CD8-positive, alpha-beta memory T cell (primary cell): ENCODE measurements at places on chromosomes 4 and X.

GRCh38 chr4:84477738-84478137, 21.4 kb downstream of the NKX6-1 start:
- no peak for DNase-seq

GRCh38 chrX:150771116-150771515, 77.9 kb downstream of the MTMR1 start:
- no peak for DNase-seq

GRCh38 chr4:147054228-147054872, 108.7 kb upstream of the TTC29 start:
- DNase-seq: no peak

DNA sequence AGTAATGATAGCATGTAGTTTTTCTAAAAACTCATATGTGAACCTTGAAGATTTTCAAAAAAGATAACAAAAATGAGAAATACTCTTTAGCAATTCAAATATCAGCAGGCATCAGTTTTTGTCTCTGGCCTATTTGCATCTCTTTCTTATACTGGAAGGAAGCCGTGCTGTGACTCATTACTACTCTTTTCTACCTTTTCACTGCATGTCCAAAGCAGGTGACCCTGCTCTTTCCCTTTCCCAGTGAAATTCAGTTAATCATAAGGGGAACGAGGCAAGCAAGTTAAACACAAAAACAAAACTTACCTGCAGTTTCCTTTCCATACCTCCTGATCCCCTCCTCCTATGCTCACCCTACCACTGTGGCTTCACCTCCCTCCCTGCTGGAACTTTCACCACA, 9.3 kb downstream of the SPATA4 start:
- no peak for DNase-seq

- DNase-seq: no peak
Observed at GRCh38 chrX:46953597-46953996, 41.4 kb downstream of the JADE3 start.

DNA sequence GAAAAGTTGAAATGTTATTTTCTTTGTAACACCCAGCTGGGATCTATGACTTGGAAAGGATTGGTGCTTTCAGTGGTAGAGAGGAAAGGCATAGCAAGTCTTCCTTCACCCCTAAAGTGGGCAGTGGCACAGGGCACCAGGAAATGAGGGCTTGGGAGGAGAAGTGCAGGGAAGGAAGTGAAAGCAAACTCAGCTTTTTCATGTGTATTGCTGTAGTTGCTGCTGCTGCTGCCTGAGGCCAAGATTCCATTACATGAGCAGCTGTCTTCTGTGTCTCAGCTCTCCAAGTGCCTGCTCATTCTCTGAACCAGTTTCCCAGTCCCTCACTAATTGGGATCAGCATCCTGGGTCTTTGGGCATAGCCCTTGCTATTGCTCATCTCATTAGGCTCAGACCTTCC, 2.6 kb downstream of the HCCS start:
- DNase-seq: no peak

DNA sequence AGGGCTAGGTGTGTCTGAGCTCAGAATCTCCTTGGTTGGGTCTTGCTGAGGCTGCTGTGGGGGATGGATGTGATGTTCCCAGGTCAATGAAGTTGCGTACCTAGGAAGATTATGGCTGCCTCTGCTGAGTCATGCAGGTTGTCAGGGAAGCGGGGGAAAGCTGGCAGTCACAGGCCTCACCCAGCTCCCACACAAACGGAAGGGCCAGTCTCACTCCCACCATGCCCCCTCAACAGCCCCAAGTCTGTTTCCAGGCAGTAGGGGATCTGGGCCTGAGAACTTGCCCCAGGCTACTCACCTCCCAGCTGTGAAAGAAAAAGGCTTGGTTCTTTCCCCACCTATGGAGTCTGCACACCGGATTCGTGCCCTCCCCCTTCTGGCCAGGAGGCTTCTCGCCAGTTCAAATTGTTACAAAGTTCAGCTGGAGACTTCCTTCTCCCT, 72.9 kb downstream of the WDR44 start:
- DNase-seq: no peak

DNA sequence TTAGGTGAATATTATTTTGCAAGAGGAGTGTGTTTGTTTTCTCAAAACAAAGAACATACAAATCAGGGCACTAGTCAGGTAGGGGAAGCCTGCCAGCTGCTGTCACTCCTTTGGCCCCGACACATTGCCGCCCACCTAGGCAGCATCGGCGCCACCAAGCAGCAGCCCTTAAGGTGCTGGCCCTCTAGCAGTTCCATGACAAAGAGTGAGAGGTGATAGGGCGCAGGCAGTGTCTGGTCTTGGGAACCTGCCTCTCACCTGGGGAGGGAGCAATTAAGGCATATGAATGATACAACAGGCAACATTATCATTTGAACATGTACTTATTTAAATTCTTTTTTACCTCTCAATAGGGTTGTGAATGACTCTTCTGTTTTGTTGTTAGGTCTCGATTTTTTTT, 135.1 kb downstream of the PLS3 start:
- DNase-seq: no peak

DNA sequence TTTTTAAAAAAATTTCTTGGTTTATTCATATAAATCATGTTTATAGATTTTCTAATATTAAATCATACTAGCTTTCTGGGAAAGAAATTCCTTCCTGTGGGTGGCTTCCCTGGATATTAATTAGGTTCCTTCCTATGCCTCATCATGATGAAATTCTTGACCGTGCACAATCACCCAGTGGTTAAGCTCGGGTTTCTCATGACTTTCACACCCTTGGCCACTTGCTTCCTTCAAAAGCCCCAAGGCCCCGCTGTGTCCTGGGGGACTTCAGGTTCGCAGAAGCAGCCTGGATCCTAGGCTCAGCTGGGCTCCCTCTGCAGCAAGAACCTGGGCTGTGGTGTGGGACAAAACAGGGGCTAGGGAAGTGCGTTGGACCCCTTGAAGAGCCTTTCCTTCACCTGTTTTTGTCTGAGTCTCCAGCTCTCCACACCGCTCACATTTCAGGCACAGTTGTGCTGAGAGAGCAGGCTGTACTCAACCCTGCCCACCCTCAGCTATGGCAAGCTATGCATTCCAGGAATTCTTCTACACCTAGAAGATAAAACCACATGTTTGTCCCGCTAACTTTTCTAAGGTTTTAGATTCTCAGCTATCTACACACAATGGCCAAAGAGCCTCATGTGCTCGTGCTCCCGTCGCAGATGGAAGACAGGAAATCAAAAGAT, 48.9 kb upstream of the TMSB15B start:
- no peak for DNase-seq

- no peak for DNase-seq
Observed at GRCh38 chrX:15785176-15785750, 5.0 kb upstream of the ZRSR2 start.

GRCh38 chr4:184451726-184452125, 22.6 kb downstream of the IRF2 start:
- no peak for DNase-seq

GRCh38 chrX:95762716-95763115, 921.9 kb upstream of the DIAPH2 start:
- no peak for DNase-seq

DNA sequence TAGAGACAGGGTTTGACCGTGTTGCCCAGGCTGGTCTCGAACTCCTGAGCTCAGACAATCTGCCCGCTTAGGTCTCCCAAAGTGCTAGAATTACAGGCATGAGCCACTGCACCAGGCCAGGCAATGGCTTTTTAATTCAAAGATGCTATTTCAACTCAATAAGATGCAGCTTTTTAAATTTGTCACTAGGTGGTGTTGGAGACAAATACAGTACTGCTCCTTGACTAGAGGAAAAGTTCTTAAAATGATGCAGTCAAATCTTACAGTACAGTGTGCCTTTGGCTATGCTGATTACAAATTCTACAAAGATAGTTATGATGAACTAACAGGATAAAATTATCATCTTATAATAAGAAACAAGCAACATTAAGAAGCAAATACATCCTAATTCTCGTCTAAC, 441.1 kb downstream of the KCNIP4 start:
- DNase-seq: no peak

DNA sequence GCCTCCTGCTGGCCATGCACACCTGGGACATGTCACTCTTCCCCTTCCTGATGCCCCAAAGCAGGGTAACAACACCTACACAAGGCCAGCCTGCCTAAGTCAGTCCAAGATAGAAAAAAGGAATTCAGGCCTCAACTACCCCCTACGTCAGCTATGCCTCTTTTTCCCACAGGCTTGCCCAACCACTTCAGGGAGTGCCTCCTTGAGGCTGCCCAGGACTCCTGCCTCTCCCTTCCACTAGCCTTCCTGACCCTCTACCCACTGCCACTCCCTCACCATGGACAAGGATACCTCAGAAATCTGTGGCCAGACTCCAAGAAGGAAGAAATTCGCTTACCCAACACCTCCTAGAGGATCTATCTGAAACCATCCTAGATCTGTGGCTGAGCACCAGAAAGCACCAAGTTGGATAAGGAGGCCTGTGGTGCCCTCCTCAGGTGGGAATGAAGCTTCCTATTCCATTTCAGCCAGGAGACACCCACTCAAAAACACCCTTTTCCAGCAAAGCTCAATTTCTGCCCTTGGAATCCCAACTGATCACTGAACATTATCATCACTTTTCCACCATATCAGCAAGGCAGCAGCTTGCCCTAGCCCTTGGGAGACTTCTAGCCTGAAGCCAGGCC, 1.8 kb downstream of the KDM5C start:
- no peak for DNase-seq

- DNase-seq: no peak
Observed at GRCh38 chrX:68997911-68998310, 167.3 kb downstream of the PJA1 start.

DNA sequence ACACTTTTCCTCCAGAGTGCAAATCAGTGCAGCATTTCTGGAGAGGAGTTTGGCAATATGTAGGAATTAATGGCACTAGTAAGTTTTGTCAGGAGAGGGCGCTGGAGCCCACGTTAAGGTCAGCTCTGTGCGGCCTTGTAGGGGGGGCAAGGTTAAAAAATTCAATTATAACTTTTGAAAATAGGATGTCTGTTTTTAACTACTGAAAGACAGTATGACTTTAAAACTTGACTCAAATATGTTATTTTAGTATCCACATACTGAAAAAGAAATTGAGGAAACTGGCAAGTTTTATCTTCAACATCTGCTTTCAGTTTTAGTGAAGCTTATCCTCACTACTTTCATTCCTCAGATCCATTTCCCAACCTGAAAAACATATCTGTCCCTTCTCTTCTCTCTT, 30.9 kb upstream of the HSD17B13 start:
- no peak for DNase-seq

GRCh38 chr4:183808097-183808456, 97.0 kb upstream of the STOX2 start:
- no peak for DNase-seq

DNA sequence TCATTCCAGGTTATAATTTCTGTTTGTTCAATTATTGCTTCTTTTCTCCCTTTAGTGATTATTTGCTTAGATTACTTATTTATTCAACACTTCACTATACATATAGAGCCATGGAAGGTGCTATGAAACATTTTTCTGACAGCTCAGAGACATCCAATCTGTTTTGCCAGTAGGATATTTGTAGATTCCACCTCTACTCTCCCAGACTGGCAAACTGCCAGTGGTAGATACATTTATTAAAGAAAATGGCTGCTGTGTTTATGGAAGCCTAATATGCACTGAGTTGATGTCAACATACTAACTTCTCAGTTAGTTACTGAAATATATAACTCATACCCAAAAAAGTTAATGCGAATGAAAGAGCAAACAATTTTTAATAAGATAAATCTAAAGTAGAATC, 348.6 kb downstream of the TRAM1L1 start:
- no peak for DNase-seq

GRCh38 chr4:108191269-108191914, 22.7 kb upstream of the LEF1 start:
- DNase-seq: no peak

GRCh38 chr4:166622425-166622977, 611.8 kb downstream of the SPOCK3 start:
- DNase-seq: no peak

DNA sequence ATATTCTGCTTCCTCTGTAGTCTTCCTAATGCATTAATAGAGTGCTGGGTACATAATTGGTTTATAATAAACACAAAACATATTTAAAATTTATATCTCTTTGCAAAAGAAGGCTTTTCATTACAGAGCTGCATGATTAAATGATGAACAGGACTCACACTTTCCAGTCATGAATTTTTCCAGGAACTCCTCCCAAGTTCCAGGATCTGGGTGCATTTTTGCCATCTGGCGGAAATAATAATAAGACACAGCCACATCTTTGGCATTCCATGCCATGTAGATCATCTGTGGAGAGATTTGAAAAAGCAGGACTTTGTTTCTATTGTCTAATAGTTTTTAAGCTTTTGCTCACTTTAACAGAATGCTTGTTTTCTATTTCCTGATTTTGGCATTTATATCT, 40.2 kb upstream of the SULT1B1 start:
- no peak for DNase-seq

- DNase-seq: no peak
Observed at GRCh38 chr4:105246712-105247111, 100.0 kb downstream of the TET2 start.

DNA sequence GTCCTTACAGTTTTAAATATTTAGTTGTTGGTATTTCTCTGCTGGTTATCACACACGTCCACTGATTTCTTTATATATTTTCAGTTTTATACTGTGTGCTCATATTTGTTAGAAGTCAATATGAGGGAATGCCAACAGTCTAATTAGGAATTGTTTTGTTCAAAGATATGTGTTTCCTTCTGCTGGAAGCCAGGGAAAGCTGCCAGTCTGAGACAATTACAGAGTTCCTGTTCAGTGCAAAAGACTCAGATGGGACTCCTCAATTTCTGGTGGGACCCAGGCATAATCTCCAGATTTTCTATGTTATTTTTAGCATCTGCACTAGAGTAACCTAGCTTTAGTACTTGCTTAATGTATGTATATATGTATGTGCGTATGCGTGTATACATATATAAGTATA, 486.0 kb downstream of the GRID2 start:
- no peak for DNase-seq

- DNase-seq: no peak
Observed at GRCh38 chrX:139049465-139049864, 337.9 kb upstream of the FGF13 start.

DNA sequence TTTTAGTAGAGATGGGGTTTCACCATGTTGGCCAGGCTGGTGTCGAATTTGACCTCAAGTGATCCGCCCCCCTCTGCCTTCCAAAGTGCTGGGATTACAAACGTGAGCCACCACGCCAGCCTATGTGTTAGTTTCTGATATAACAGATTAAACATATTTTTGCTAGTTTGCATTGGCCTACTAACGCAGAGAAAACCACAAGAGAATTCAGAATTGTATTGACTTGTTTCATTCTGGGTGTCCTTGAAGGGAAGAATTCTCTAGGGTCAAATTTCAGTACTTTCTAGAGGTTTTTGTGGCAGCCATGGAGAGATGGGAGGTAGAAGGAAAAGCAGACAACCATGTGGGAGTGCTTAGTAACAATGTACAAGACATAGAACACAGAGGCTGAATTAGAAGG, 46.1 kb upstream of the BMPR1B start:
- no peak for DNase-seq

DNA sequence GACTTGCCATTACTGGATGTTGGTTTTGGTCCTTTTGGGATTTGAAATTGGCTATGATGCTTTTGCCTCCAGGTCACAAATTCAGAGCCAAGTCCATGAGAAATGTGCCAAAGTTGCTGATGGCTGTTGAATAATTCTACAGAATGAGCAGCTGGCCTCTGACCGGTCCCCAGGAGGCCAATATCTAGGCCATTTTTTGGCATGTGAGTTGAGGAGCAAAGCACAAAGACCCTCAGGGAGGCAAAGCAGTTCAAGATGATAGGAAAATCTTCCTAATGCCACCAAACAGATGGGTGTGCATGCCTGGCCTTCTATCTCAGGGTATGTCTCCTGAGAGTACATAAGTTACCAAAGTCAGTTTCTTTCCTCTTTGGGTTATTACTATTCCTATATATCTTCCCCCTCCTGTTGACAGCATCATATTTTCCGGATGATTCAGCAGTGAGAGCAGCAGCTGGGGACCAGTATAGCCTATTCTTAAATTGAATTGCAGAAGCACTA, 44.4 kb downstream of the SEL1L3 start:
- no peak for DNase-seq
